ENCODE measurements at places on chromosomes 6 and 20. TPM values are rescaled to one million over a fixed set of nuclear protein-coding genes. Genes with fewer than 3 reads are reported as not detected.

GRCh38 chr6:138597336-138597735 lies 98.0 kb upstream of the NHSL1 start:
- peaks cover 23% of the 10 kb centered on the region for H3K4me1 ChIP-seq
- H3K27ac ChIP-seq: no peak overlapping the region
- no peak for DNase-seq
- H3K4me3 ChIP-seq: no peak overlapping the region
- peaks cover 3% of the 10 kb centered on the region for H3K27me3 ChIP-seq
- no peaks in the 10 kb centered on the region for H3K36me3 ChIP-seq

PDE10A gene
- not detected for total RNA-seq

SLC17A3 gene
- total RNA-seq: not detected

- H3K27me3 ChIP-seq: no peaks in the 10 kb centered on the region
- H3K36me3 ChIP-seq: peaks cover 10% of the 10 kb centered on the region
- H3K27ac ChIP-seq: no peak overlapping the region
- H3K4me1 ChIP-seq: peaks cover 22% of the 10 kb centered on the region
- H3K4me3 ChIP-seq: no peak overlapping the region
Measured at GRCh38 chr6:25452031-25452430, 172.9 kb downstream of the CARMIL1 start.

- H3K4me1 ChIP-seq: no peaks in the 10 kb centered on the region
- H3K27ac ChIP-seq: no peak overlapping the region
- no peak overlapping the region for H3K4me3 ChIP-seq
- no peaks in the 10 kb centered on the region for H3K36me3 ChIP-seq
- DNase-seq: no peak
Measured at GRCh38 chr6:45947807-45948206, 67.9 kb downstream of the CLIC5 start.

DNA sequence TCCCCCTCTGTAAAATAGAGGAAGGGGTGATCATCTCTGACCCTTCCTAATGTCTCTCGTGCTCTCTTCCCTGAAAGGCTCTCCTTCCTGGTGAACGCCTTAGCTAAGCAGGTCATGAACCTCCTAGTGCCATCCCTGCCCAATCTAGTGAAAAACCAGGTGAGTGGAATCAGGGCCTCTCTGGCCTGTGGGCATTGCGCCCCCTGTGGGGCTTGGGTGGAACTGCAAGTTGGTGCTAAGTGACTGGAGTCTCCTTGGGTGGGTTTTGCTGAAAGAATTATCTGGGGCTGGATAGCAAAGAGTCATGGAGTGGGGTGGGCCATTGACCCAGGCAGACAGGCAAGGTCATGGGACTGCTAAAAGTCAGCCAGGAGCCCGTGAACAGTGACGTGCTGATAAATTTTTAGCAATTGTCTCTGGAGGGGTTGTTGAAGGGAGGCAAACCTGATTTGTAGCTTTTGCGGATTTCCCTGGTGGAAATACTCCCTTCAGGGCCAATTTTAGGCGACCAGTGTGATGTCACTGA lies 8.9 kb downstream of the BPIFB1 start:
- H3K4me1 ChIP-seq: no peaks in the 10 kb centered on the region
- H3K4me3 ChIP-seq: no peak overlapping the region
- no peaks in the 10 kb centered on the region for H3K36me3 ChIP-seq
- peak; percentile 63 for DNase-seq
- peaks cover 4% of the 10 kb centered on the region for H3K27me3 ChIP-seq

DNA sequence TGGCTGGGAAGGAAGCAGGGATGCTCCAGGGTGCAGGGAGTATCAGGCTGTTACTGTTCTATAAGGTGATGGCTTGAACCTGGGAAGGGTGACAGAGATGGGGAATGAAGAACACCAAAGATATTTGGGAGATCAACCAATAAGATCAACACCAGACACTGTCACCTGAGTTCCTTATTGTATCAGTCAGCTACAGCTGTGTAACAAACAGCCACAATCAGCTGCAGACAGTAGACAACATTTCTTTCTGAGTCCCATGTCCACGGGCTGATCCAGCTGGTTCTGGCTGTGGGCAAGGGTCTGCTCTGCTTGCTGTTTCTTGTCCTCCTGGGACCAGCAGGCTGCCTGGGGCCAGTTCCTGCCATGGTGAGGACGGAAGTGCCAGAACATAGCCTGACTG lies 31.3 kb upstream of the SLCO4A1 start:
- no peak for DNase-seq
- no peaks in the 10 kb centered on the region for H3K36me3 ChIP-seq
- H3K4me1 ChIP-seq: no peaks in the 10 kb centered on the region
- H3K27ac ChIP-seq: no peak overlapping the region
- H3K27me3 ChIP-seq: peaks cover 7% of the 10 kb centered on the region
- no peak overlapping the region for H3K4me3 ChIP-seq

SNAI1 gene
- 0.93 TPM for total RNA-seq

DNA sequence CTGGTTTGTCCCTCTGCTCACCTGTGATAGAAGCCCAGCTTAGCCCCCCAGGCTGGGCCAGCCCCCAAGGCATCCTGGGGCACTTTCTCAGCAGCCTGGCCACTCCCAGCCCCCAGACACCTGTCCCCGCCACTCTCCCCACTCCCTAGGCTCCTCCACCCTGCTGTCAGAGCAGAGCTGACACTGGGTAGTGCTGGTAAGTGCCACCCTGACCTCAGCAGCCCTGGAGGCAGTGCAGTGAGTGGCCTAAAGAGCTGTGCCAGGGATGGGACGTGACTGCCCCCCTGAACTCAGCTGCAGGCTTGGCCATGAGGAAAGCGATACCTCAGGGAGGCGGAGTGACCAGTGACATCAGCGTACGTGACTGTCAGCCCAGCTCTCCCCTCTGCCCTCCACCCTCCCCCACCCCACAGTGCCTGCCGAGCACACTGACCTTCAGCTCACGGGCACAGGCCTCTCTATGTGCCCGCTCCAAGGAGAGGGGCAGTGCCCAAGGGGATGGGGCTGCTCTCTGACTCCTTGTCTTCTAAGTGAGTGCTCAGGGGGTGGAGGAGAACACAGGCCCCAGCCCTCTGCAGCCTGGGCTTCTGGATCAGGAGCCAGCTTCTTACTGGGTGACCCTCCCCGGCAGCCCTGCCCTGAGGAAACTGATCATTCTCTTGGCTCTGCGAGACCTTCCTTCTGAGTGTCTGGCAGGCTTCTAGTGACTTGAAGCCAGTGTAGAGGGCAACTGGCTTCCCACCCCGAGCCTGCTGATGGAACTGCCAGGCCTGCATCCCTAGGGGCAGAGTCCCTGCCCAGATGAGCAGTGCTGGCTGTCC lies 172.7 kb downstream of the MRPL14 start:
- H3K27ac ChIP-seq: no peak overlapping the region
- DNase-seq: no peak
- H3K27me3 ChIP-seq: peaks cover 27% of the 10 kb centered on the region
- no peaks in the 10 kb centered on the region for H3K36me3 ChIP-seq

DNA sequence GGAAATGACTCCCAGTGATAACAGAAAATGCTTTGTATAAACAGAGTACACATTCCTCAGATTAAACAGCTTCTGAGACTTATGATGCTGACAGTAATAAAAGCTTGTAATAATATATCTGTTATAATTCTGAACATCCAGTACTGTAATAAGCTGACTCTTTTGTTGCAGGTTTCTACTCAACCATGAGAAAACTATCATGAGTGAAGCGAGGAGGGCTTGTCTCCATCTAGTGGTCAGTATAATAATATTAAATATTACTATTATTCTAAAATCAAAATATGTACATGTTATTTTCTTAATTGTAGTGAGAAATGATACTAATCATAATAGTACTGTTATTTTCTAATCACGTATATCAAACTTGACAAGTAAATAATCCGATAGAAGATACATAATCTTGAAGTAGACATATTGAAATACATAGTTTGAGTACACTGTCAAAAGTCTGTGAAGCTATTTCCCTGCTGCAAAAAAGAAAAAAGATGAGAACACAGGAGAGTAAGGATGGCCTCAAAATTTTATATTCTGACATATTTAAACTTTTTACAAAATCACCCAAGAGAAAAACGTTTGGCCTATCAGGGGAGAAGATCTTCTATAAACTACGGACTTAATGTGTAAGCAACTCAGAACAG lies 183.1 kb downstream of the MOXD1 start:
- H3K27me3 ChIP-seq: peaks cover 8% of the 10 kb centered on the region
- no peak overlapping the region for H3K27ac ChIP-seq
- no peak for DNase-seq
- H3K4me1 ChIP-seq: no peaks in the 10 kb centered on the region
- H3K4me3 ChIP-seq: no peak overlapping the region

DHX16 gene
- total RNA-seq: 40.4 TPM

PRL gene
- total RNA-seq: not detected

Measured in activated naive CD8-positive, alpha-beta T cell treated with anti-CD3 and anti-CD28 coated beads for 36 hours (primary cell).